ENCODE measurements at places on chromosomes 7 and 10.

DNA sequence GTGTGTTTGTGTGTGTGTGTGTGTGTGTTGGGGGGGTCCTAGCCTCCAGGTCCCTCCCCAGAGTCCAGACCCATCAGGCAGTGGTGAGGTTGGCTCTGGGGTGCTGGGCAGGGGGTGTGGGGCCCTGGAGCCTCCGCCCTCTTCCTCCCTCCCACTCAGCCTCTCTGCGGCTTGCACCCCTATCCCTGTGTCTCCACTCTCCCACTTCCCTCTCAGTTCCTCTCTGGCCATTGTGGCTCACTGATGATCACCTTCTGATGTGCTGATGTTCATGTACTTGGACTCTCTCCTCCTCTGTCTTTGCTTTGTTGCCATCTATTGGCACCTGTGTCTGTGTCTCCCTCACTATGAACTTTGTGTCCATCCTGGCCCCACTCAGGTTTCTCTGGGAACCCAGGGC, 298.7 kb downstream of the ZEB1 start:
- no peak for DNase-seq

- DNase-seq = no peak
Observed at GRCh38 chr7:97499204-97499603, 232.7 kb upstream of the TAC1 start.

DNA sequence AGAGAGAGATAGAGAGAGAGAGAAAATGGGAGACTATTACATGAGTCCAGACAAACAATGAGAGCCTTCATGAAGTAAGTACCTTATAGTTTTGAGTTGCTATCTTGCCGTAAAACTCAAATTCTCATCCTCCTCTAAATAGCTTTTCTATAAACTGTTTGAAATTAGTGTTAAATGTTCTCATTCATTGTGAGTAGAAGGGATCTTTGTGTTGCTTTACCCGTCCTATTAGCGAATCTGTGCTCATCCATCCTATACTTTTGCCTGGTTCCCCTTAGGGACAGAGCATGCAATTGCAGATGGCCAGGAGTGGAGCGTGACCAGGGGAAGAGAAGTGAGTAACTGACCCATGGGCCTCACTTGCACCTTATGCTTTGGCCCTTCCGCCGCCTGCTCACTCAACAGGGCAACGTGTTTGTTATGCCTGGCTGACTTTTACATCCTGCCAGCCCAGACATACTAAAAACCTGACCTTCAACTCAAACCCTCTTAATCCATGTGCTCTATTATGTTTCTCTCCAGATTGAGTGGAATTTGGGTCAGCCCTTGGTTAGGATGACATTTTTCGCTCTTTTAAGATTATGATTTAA, 244.2 kb upstream of the YAE1 start:
- no peak for DNase-seq

- no peak for DNase-seq
Observed at GRCh38 chr10:35463878-35464277, 127.6 kb downstream of the CCNY start.

GRCh38 chr7:142930126-142930730, 3.3 kb downstream of the TRPV5 start:
- no peak for DNase-seq

GRCh38 chr7:50821457-50822008, 38.8 kb upstream of the GRB10 start:
- DNase-seq = no peak

GRCh38 chr10:70856454-70856853, 31.9 kb downstream of the PCBD1 start:
- no peak for DNase-seq

GRCh38 chr7:102173669-102174068, 113.0 kb upstream of the SH2B2 start:
- DNase-seq = no peak

Data from cerebellar nuclear complex (tissue), 1 donor.